ENCODE measurements at places on chromosomes 16 and 17. TPM values are rescaled to one million over a fixed set of nuclear protein-coding genes. Genes with fewer than 3 reads are reported as not detected.

PRAC2 gene
- not detected for total RNA-seq

ELOB gene
- total RNA-seq: 274 TPM

TP53 gene
- total RNA-seq: 131 TPM

ESRP2 gene
- total RNA-seq: 127 TPM

GPR139 gene
- total RNA-seq: not detected

CEP20 gene
- total RNA-seq: 29.3 TPM

CA10 gene
- not detected for total RNA-seq

GRCh38 chr17:3798273-3799180 is 2.5 kb downstream of the ITGAE start:
- DNase-seq: no peak

GRCh38 chr16:53664724-53665345 is 38.8 kb downstream of the RPGRIP1L start:
- no peak for DNase-seq

DNA sequence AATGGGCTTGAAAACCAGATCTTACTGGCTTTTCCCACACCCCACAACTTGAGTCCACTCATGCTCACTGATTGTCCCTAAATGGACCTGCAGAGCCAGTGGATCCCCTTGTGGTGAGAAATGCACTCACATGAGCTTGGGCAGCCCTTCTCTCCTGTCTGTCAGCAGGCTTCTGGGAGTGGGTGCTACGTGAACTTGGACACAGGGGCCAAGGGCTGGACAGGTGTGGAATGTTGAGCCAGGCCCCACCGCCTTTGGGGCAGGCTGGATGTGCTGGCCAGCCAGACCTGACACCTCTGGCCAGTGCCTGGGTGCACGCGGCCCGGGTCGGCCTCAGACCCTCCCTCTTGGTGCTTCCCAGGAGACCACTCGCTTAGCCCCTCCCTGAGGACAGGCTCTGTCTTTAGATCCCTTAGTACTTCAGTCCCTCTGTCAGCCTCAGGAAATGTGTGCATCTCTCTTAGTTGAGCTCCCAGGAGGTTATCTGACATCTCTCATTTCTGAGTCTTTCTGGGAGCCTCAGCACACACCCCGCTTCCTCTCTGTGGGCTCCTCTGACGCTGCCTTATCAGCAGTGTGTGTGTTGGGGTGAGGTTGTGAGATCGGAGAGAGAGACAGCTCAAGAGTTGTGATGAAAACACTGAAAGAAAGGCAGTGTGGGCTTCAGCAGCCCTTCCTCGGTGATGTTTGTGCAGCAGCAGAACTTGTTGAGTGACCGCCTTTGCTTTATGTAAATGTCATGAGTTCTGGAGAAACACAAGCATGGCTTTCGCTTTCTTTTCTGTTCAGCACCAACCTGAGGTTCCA is 117.0 kb downstream of the RAB11FIP4 start:
- DNase-seq: no peak

- DNase-seq: no peak
These were observed 185.1 kb downstream of the CDK5R1 start for GRCh38 chr17:32671896-32672295.

DNA sequence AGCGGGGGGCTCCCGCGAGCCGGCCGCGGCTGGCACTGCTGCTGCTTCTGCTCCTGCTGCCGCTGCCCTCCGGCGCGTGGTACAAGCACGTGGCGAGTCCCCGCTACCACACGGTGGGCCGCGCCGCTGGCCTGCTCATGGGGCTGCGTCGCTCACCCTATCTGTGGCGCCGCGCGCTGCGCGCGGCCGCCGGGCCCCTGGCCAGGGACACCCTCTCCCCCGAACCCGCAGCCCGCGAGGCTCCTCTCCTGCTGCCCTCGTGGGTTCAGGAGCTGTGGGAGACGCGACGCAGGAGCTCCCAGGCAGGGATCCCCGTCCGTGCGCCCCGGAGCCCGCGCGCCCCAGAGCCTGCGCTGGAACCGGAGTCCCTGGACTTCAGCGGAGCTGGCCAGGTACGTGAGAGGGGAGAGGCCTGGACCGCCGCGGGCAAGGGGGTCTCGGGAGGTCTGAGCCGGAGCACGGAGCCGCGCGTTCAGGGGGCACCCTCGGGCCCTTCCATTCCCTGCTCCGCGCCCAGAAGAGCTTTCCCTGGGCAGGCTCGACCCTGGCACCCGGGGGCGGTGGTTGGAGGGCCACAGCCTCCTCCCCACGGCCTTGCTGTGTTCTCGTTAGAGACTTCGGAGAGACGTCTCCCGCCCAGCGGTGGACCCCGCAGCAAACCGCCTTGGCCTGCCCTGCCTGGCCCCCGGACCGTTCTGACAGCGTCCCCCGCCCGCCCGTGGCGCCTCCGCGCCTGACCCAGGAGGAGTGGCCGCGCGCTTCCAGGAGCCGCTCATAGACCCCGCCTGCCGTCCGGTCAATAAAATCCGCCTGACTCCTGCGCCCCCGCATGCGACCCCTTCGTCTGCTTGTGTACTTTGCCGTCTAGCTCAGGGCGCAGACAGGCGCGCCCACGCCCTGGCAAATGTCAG is 591 bp downstream of the NPW start:
- DNase-seq: no peak

DNA sequence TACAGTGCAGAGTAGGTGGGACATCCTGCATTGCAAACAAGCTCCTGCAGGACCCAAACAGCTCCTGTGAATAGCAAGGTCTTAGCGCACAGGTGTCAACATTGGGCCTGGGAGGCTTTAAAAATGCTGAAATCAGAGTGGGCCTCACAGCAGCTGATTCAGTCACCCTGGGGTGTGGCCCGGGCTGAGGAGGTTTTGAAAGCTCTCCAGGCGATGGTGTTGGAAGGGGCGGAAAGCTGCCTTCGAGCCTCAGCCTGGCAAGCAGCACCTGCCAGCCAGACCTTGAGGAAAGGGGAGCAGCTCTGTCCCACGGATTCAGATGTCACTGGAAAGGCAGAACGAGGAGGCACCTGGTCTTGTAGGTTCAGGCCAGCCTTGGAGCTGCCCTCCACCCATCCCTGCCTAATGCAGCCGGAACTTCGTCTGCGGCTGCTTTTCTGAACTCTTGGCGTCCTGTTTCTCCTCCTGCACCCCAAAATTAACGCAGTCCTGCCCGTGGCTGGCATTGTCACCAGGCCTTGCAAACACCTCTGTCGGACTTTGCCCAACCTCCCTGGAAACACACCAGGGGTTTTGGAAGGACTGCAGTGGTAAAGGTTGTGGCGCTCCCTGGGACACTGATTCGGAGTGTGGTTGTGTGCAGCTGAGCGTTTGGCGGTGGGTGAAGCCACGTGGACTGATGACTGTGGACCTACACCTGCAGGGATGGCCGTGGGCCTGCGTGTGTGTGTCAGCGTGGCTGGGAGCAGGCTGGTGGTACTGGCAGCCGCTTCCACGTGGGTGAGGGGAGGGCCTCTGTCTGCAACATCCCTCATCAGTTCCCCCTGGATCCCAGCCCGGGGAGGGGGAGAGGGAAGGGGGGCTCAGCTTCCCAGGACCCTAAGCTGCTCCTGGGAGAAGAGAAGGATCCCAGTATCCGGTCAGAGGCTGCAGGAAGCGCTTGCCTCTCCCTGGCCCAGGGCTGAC is 3.4 kb downstream of the NECAB2 start:
- DNase-seq: no peak

- DNase-seq: no peak
These were observed 58.0 kb upstream of the SCNN1B start for GRCh38 chr16:23244122-23244521.

GRCh38 chr17:34307110-34307509 is 12.1 kb upstream of the CCL8 start:
- DNase-seq: no peak

DNA sequence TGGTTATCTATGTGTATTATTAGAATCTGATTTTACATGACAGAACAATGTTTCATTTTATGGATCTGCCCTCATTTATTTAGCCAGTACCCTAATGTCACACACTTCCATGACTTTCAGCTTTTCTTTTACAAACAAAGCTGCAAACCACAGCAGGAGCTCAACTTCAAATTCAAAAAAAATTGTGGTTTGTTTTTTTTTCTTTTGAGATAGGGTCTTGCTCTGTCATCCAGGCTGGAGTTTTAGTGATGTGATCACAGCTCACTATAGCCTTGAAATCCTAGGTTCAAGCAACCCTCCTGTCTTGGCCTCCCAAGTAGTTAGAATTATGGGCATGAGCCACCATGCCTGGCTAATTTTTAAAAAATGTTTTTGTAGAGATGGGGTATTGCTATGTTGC is 8.2 kb upstream of the MPRIP start:
- DNase-seq: no peak

- DNase-seq: no peak
These were observed 33.1 kb upstream of the PITPNM3 start for GRCh38 chr17:6589266-6589946.

DNA sequence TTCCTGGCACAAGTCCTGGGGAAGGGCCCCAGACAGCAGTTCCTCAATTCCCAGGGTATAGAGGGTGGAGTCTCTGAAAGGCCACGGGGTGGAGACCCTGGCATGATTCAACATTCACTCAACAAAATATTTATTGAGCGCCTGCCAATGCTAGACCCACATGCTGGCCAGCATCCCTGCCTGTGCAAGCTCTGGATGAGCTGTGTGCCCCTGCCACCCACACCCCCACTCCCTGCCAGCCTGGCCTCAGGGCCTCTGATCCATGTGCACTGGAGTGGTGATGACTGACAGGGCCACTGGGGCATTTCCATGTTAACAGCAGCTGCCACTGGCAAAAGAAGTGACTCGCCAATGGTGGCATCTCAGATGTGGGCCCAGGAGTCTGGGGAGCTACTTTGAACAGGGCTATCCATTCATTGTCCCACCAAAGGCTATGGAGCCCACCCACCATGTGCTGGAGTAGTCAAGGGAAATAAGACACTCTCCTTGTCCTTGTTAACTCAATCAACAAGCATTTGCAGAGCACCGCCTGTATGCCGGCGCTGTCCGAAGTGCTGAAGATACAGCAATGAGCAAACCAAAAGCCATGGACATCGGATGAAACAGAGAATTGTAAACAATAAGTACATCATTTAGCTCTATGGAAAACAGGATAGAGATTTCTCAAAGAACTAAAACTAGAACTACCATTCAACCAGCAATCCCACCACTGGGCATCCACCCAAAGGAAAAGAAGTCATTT is 3.0 kb upstream of the PRSS22 start:
- DNase-seq: no peak

DNA sequence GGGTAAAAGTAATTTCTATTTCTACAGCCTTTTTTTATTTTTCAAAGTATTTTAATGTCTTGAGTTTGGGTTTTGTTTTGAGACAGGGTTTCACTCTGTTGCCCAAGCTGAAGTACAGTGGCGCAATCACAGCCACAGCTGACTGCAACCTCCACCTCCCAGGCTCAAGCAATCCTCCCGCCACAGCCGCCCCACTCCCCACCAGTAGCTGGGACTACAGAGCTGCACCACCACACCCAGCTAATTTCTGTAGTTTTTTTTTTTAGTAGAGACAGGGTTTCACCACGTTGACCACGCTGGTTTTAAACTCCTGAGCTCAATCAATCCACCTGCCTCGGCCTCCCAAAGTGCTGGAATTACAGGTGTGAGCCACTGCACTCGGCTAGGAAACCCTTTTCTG is 44.0 kb downstream of the TUBD1 start:
- no peak for DNase-seq

DNA sequence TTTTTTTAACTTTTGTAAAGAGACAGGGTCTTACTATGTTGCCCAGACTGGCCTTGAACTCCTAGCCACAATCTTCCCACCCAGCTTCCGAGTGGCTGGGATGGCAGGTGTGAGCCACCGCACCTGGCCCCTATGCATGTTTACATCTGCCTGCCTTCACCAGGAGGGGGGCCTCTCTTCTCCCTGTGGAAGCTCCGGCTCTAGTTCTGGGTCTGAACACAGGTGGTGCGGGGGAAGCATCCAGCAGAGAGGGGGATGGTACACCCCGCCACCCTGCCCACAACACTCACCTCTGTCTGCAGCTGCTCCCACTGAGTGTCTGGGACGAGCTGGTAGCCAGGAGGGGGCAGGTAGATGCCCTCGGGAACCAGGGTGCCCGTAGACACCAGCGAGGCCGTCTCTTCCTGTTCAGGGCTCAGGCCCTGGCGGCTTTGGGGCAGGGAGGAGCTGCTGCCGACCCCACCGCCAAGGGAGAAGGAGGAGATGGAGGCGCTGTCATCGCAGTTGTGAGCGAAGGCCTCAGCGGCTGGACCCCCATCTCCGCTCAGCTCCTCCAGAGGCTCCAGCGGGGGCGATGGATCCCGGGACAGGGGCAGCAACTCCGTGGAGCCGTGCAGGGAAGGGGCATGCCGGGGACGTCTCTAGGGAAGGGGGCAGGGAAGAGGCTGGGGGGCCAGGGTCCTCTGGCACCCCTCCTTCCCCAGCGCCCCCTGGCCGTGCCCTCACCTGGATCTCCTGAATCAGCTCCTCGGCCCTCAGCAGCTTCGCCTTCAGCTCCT is 10.9 kb downstream of the RABEP2 start:
- no peak for DNase-seq

DNA sequence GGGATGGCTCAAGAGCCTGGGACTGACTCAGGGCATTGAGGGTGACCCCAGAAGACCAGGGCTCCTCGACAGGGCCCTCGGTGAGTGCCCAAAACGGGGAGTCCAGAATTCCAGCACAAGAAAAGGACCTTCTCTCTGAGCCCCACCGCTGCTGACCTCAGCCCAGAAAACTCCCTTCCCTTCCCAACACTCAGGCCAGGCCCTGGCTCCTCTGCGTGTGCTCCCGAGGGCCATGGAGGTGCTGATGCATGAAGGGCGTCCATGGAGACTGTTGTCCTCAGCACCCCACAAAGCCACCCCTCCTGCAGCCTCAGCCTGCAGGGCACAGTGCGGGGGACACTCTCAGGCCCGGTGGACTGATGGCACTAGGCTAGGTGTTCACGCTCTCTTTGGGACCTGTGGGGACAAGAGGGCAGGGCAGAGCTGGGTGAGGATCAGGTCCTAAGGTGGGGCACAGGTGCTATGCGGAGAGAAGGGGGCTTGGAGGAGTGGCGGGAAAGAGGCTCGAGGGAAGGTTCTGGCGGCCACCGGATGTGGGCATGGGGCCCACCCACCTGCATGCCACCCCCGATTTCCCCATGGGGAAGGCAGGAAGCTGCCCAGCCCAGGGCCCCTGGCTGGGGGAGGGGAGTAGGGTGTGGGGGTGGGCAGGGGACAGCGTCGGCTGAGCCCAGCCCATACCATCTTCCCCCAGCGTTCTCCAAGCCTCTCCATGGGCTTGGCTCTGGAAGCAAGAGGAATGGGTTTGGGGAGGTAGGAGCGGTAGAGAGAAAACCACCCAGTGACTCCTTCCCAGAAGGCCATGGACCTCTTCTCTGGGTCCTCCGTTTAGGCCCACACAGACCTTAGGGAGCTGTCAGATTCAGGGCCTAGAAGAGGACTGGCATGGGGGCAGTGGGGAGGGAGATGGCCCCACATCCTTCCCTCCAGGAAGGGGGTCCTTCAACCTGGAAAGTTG is 4.5 kb upstream of the TSPOAP1 start:
- no peak for DNase-seq

DNA sequence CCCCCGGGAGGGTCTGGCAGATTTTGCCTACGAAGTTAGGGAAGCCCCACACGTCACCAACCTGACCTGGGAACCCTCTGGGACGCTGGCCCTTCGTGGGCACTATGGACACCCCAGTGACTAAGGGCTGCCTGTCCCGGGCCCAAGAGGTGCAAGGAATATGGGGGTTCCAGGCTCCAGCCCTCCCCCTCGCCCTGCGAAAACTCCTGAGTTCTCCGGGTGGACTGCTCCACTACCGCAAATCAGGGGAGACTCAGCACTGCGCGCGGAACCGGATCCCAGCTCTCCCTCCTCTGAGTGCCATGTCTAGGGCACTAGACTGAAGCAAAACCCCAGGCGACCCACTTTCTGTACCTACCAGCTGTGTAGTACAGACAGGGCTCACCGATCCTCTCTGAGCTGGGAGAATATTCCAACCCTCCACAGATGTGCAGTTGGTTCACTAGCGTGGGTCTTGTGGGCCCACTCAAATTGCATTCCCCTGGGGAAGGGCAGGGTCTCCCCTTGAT is at the start of gene ARL5C:
TSS of gene ARL5C (minus strand) at position 321 of the 509 bp plus-strand sequence. CDS start 401 bp downstream, outside the sequence.
- no peak for DNase-seq

- no peak for DNase-seq
These were observed 123.5 kb downstream of the USP31 start for GRCh38 chr16:23025692-23026307.
